Activated CD4-positive, alpha-beta memory T cell treated with anti-CD3 and anti-CD28 coated beads, Interleukin-2, amount 10 ng/mL, durations not matched to agents 7 days and 5 days (primary cell): ENCODE measurements at places on chromosomes 3 and 15. TPM values are rescaled to one million over a fixed set of nuclear protein-coding genes. Genes with fewer than 3 reads are reported as not detected.

Gene CPNE9
- 0.33 TPM for total RNA-seq

Gene PFN2
- 0.88 TPM for total RNA-seq

- H3K27me3 ChIP-seq: no peaks in the 10 kb centered on the region
- H3K4me1 ChIP-seq: no peaks in the 10 kb centered on the region
- H3K27ac ChIP-seq: no peak overlapping the region
- H3K4me3 ChIP-seq: no peak overlapping the region
Observed at GRCh38 chr15:35484231-35484945, 61.6 kb downstream of the DPH6 start.

- H3K27ac ChIP-seq: peak overlapping the region; percentile 31
- DNase-seq: no peak
- no peaks in the 10 kb centered on the region for H3K27me3 ChIP-seq
Observed at GRCh38 chr3:152290374-152290773, 21.6 kb downstream of the MBNL1 start.

DNA sequence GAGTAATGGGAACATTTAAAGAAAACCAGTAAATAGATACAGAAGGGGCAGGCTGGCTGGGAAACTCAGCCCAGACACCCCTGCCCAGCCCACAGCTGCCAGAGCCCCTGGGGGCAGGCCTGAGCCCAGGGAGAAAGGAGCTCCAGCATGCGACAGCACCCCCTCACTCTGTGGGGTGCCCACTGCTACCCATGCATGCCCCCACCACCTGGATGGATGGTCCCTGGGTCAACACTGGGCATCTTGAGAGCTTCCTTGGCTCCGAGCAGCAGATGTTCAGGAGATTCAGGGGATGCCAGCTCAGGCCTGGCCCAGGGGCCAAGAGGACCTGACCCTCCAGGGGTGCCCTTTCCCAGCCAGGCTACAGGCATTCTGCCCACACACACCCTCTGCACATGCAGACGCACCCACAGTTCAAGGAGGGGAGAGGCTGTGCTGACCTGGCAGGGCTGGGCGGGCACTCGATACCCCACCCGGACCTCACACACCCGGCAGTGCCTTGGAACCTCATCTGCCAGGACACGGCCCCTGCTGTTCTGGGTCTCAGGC lies 31.5 kb downstream of the PTH1R start:
- peaks cover 20% of the 10 kb centered on the region for H3K4me1 ChIP-seq
- DNase-seq: no peak
- H3K27me3 ChIP-seq: no peaks in the 10 kb centered on the region
- no peaks in the 10 kb centered on the region for H3K36me3 ChIP-seq

- no peak for DNase-seq
- H3K4me3 ChIP-seq: no peak overlapping the region
- no peak overlapping the region for H3K27ac ChIP-seq
- H3K27me3 ChIP-seq: no peaks in the 10 kb centered on the region
- H3K36me3 ChIP-seq: no peaks in the 10 kb centered on the region
Observed at GRCh38 chr3:58051196-58051595, 43.0 kb downstream of the FLNB start.
